ENCODE measurements at places on chromosomes 16 and 17.
A peak's percentile ranks its signal among the peaks of the same experiment; 100 is the strongest.

DNA sequence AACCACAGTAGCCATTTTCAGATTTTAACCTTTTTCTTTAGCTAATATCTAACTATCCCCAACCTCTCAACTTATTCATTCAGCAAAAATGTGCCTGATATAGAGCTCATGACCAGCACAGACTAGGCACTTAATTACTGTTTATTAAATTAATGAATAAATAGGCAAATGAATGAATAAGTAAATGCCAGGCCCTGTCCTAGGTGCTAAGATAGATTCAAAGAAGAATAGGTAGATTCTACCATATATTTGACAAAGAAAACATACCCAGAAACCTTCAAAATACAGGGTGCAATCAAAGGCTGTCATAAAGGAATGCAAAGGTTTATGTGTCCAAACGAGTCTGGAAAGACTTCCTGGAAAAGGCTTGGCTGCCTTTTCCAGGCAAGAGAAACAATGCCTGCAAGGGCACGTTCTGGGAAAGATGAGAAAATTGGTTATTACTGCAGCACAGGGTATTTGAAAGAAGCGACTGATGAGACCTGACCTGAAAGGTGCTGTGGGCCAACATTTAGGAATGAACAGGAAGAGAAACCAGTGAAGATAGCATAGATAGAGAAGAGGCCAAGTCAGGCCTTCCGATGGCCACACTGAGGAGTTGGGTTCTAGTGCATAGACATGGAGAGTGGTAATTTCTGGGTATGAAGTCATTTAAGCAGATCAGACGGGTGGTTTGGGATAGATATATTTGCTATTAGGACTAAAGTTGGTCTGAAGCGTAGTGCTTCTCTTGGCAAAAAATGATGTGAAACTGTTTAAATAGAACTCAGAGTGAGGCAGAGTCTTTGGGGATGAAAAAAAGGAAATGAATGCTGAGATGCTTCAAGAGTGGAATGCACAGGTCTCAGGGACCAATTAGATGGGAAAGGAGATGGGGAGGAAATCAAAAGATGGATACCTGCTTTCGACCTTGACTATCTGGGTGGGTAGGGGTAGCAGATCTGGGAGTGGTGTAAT, 11.4 kb upstream of the CCL2 start:
- no peak for DNase-seq

DNA sequence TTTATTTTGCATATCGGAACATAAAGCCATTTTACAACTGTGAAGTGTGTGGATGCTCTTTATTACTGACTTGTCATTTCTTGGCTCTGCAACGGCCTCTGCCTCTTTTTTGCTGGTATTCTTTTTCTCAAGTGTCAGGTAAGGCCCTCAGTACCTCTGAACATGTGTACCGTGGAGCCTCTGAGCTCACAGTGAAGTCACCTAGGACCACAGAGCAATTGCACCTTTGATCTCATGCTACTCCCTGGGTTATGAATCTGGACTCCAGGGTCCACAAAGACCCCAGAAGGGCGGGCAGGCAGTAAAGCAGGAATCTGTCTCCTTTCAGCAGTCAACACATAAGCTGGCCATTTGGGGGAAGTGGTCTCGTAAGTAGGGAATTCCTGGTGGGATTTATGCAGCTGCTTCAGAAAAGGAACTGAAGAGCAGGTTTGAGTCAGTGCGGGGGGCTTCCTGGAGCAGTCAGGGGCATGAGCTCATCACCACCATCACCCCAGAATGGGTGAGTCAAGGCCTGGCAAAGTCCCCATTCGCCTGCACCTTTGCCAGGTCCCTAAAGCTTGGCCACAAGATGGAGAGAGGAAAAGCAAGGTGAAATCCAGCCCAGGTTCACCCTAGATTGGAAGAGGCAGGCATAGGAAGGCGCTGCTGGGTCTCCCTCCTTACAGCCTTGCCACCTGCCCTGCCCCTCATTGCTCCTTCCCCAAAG, 33.0 kb downstream of the TBX4 start:
- DNase-seq = peak; percentile 28

DNA sequence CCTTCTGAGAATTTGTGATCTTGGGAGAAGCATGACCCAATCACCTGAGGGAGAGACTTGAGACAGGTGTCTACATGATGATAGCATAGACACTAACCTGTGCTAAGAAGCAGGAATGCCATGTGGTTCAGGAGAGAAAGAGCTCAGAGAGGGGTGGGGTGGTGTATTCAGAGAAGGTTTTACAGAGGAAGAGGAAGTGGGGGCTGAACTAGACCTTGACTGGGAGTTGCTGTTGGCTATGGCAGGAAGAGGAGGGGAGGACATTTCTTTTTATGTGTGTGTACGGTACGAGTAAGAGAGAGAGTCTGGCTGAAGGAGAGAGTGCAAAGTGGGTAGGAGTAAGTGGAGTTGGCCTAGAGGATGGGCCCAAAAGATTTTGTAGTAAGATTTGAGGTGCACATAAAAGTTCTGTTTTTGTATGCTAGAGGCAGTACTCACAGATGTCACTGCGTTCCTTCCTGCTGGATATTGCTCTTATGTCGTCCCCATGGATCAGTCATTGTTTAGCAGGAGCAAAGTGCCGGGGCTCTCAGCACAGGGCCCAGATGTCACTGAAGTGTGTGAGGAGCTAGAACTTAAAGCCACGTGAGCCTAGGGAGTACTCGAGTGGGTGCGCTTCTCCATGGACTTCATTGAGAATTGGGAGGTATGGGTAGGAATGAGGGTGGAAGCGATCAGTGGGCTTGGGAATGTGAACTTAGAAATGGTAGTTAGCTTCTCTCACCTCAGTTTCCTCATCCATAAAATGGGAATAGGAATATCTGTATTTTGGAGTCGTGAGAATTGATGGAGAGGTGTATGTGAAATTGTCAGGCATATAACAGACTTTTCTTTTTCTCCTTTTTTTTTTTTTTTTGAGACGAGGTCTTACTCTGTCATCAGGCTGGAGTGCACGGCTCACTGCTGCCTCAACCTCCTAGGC, 22.1 kb downstream of the SLC7A6 start:
- DNase-seq = no peak

- no peak for DNase-seq
Measured at GRCh38 chr17:41932816-41933389, 2.5 kb downstream of the ODAD4 start.

DNA sequence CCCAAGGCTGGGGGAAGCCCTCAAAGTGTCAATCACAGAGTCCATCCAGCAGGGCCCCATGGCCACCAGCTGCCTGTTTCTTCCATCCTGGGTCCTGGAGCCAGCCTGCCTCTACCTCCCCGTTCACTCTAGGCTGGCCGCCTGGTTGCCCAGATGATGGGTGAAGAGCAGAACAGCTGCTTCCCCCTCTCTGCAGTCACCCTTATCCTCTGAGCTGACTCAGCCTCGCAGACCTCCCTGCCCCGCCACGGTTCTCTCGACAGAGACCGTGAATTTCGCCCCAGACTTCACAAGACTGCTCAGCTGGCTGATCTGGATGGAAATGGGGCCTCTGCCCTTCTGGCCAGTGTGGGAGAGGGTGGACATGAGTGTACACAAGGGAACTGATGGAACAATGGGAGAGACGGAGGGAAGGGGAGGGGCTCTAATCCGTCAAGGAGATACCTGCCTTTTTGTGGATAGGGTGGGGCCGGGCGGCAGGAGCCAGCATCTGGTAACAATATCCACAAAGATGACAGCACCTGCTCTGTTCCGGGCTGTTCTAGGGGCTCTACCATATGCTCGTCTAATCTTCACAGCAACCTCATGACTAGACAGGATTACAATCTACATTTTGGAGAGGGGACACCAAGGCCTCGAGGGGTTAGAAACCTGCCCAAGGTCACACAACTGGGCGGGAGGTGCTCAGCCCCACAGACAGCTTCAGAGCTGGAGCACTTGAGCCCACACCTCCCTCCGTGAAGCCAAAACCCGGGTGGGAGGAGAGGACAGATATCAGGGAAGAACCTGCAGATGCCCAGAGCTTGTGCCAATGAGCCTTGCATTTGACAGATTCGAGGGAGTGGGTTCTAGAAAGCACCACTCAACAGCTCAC, 136.0 kb downstream of the SDK2 start:
- DNase-seq = no peak

GRCh38 chr16:8920645-8921346, 38.6 kb downstream of the LITAFD start:
- DNase-seq = no peak

DNA sequence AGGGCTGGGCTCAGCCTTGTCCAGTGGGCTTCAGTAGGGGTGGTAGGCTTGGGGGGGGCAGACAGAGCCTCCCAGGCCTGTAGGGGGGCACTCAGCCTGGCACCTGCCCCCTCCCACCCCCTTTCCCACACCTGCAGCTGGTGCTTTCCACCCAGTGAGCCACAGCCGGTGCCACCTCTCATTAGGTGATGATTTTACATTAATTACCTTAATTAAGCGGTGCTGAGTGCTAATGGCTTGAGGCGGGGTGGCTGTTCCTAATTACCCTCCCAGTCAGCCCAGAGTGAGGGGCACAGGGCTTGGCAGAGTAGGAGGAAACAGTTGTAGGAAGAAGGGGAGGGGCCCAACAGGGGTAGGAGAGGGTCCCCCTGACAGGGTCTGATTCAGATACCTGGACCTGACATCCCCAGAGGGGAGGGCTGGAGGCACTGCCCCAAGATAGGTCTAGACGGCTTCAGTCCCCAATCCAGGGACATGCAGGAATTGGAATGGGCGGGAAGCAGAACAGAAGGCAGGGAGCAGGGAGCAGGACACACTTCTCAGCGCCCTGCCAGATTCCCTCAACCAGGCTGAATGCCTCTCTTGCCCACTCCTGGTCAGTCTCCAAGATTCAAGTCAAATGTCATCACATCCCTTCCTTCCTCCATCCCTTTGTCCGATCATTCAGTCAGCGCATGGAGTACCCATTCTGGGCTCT, 26.5 kb upstream of the PHF12 start:
- no peak for DNase-seq

DNA sequence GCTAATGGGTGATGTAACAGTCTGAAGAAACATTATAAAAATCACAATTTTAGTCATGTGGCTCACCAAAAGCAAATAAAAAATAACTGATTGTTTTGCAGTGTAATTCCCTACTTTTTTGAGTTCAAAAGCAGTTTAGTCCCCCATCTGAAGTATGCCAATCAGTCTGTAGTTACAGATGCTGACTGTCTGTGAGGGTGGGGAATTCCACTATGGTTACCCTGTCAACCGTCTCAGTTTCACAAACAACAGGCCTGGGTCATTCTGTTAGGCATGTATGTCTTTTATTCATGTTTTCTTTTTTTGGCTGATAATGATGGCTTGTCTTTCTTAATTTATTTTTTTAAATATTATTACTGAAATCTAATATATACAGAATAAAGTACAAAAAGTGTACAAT, 69.3 kb downstream of the STXBP4 start:
- DNase-seq = no peak

DNA sequence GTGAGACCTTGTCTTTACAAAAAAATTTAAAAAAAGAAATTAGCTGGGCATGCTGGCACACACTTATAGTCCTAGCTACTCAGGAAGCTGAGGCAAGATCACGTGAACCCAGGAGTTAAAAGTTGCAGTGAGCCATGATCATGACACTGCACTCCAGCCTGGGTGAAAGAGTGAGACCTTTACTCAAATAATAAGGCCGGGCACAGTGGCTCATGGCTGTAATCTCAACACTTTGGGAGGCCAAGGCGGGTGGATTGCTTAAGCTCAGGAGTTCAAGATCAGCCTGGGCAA, 11.5 kb upstream of the RIPOR1 start:
- DNase-seq = no peak

GRCh38 chr16:89460556-89460955, 29.8 kb downstream of the ANKRD11 start:
- no peak for DNase-seq

- DNase-seq = no peak
Measured at GRCh38 chr16:3881499-3881990, 1.0 kb upstream of the CREBBP start.

- no peak for DNase-seq
Measured at GRCh38 chr16:528111-529011, 849 bp downstream of the CAPN15 start.

DNA sequence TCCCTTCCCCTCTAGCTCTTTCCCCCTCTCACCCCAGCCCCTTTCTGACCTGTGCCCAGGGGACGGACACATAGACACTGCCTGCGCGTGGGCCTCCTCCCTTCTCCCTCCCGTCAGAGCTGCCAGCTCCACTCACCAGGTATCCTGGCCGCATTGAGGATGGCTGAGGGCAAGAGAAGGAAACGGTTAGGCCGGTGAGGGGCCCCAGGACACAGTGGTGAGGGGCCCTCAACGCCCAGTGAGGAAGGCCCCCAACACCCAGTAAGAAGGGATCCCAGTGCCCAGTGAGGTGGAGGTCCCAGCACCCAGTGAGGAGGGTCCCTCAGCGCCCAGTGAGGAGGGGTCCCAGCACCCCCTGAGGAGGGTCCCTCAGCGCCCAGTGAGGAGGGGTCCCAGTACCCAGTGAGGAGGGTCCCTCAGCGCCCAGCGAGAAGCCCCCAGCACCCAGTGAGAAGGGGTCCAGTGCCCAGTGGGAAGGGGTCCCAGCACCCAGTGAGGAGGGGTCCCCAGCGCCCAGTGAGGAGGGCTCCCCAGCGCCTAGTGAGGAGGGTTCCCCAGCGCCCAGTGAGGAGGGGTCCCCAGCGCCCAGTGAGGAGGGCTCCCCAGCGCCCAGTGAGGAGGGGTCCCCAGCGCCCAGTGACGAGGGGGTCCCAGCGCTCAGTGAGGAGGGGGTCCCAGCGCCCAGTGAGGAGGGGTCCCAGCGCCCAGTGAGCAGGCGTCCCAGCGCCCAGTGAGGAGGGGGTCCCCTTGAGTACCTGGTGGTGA, 1.1 kb downstream of the PRSS22 start:
- no peak for DNase-seq

GRCh38 chr17:26731005-26731921, 562.7 kb upstream of the WSB1 start:
- DNase-seq = no peak

DNA sequence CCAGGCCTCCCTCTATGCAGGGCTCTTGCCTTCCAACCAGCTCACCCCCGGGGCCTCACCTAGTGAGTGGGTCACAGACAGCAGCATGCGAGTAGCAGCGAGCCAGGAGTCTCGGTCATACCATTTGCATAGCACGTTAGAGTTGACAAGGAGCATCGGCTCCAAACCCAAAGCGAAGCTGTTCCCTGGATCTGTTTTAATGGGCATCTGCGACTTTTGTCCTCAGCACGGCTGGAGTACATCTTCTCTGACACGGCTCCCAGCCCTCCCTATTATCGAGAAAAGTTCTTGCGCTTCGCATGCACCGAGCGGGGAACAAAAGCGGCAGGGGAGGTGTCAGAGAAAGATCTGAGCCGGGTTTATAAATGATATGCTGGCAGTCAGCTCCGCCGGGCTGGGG, 253.3 kb downstream of the MAF start:
- DNase-seq = no peak

DNA sequence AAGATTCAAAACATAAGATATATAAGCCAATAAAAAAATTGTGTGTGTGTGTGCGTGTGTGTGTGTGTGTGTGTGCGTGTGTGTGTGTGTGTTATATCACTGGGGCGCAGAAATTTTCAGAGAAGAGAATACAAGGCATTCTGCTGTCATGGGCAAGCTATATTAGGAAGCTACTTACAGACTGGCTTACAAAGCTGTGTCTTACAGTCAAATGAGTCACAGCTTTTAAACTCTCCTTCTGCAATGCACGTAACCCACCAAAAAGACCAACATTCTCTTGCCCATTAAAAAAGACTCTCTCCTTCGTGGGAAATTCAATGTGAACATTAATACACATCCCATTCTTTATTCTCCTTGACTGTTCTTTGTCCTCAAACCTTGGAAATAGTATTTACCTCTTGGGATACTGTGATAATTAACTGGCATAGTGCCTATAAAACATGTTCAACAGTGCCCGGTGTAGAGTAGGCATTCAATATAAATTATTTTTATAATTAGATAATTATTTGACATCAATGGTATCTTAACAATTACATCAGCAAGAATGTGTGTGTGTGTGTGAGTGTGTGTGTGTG, 860.4 kb upstream of the SOX9 start:
- no peak for DNase-seq
